ENCODE measurements at places on chromosomes 1 and 21. TPM values are rescaled to one million over a fixed set of nuclear protein-coding genes. Genes with fewer than 3 reads are reported as not detected.

- H3K27me3 ChIP-seq, result no peaks in the 10 kb centered on the region
- no peak overlapping the region for H3K27ac ChIP-seq
- no peaks in the 10 kb centered on the region for H3K36me3 ChIP-seq
- H3K4me1 ChIP-seq, result no peaks in the 10 kb centered on the region
Observed at GRCh38 chr21:20469361-20469760, 528.8 kb upstream of the NCAM2 start.

- no peaks in the 10 kb centered on the region for H3K36me3 ChIP-seq
- H3K27ac ChIP-seq, result no peak overlapping the region
- H3K27me3 ChIP-seq, result peaks cover 52% of the 10 kb centered on the region
- no peak for DNase-seq
- no peak overlapping the region for H3K4me3 ChIP-seq
Observed at GRCh38 chr1:201358596-201358995, 18.9 kb downstream of the TNNT2 start.

GRCh38 chr1:182598296-182598695, 5.9 kb downstream of the RGS16 start:
- H3K4me1 ChIP-seq, result peaks cover 8% of the 10 kb centered on the region
- H3K27ac ChIP-seq, result no peak overlapping the region
- no peak for DNase-seq
- peaks cover 2% of the 10 kb centered on the region for H3K36me3 ChIP-seq

Gene TRPM2
- total RNA-seq, result 2.7 TPM

Gene GBP5
- total RNA-seq, result 132 TPM

All from T-helper 17 cell (primary cell).